ENCODE measurements at places on chromosomes 2 and 18.

DNA sequence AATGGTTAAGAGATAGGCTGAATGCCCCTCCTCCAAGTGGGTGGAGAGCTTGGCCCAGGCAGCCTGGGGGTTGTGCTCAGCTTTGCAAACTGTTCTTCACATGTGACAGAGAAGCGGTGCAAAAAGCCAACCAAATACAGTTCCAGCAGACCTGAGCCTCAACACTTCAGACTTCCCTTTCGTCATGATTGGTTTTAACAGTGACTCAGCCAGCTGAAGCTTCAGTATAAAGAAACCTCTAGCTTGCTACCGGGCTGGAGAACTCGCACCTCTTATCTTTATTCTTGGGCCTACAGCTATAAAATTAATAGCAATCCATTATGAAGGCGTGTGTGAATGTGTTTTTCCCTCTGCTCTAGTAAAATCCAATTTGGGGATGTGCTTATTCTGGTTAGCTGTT is 20.0 kb downstream of the SETBP1 start:
- no peak for DNase-seq

DNA sequence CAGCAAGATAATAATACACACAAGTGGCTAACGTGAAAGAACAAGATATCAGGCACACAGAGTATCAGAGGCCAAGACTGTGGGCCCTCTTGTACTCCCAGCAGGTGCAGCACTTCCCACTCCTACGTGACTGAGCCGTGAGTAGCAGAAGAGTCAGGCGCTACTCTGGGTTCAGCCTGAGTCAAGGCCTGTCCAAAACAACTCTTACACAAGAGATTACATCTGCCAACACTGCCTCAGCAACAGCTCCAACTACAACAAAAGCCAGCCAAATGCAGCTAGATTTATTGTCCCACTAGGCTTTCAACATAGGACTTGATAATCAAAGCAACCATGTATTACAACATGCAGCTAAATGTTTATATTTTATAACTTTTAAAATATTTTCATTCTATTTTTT is 56.2 kb downstream of the ITSN2 start:
- no peak for DNase-seq

DNA sequence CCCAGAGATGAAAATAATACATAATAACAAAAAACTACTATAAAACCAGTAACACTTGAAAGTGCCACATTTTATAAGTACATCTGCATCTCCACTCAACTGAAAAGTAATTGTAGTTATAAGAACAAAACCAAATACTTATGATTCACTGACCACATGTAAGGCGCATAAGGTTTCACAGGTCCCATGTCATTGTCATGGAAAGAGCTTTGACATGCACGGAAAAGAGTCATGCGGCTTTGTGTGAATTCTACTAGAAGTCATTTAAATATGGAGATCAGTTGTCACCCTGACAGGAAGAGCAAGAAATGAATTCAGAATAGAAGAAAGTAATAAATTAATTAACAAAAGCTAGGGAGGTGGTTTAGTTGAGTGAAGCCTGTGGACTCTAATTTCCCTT is 459.1 kb downstream of the CDH2 start:
- DNase-seq, result no peak

DNA sequence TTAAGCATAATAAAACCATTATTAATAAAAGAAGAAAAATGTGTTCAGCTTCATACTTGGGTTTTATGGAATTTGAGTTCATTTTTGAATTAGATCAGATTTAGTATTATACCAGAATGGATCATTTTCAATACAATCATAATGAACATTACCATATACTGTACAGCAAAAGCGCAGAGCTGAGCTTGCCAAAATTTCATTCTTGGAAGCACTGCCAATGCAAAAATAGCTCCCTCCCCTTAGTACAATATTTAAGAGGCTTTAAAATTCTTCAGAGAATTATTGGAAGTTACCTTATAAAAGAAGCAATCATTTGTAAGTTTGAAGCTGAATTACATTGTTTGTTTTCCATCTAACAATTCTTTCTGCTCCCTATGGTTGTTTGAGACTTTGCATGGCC is 938.1 kb upstream of the SLC39A10 start:
- no peak for DNase-seq

DNA sequence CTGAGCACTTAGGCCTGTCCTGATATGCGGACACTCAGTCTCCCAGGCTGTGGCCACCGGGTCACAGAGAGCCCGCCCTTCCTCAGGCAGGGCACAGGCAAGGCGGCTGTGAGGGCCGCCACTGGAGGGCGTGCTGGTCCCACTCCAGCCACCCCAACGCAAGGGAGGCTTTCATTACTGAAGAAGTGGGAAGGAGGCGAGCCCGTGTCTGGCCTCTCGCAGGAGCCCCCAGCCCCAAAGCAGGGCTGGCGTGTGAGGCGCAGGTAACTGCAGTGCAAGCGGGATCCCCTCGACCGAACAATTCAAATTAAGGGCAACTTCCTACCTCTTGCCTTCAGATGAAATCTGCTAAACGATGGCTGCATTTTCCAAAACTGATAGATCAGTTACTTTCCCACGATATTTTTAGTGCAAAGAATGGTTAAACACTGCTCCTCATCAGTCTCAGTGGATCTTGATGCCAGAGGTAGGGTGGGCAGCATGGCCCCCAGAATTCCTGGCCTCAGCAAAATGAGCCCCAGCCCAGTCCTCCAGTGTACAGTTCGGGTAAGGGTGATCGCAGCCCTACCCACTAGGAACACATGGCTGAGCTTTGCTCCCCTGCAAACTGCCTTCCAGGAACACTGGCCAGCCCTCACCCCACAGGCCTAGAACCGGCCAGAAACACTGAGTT is 97.2 kb downstream of the SEPTIN10 start:
- peak; percentile 49 for DNase-seq

DNA sequence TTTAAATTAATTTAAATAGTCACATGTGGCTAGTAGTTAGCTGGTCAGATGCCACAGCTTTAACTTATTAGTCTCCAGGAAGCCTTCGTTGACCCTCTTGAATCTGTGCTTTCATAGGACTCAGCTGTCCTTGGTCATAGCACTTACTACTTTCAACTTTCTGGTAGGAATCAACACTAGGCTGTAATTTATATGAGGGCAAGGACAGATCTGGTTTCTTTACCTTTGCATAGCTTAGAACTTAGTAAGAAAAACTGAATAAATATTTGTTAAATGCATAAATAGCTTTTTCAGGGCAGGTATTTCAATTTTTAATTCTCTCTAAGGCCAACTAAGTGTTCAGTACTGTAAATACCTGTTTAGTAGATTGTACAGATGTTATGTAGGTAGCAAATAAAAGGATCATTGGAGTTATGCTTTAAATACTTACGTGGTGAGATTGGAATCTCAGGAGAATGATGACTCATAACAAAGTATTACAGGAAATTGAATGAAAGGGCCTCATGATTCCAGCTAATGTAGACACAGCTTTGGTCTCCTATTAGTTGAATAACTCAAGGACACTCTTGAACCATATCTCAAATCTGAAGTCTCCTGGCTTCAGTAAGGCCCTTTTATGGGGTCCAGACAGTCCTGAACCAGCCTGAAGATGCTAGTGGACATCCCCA is 2.6 kb downstream of the CLIP4 start:
- DNase-seq, result peak; percentile 93

- DNase-seq, result no peak
Measured at GRCh38 chr2:226020176-226020575, 620.7 kb downstream of the NYAP2 start.

- DNase-seq, result no peak
Measured at GRCh38 chr2:201931951-201932350, 101.7 kb upstream of the FZD7 start.

GRCh38 chr2:173667014-173667413 is 298.2 kb downstream of the SP3 start:
- DNase-seq, result no peak

Measured in SW 1271 (cell line).